ENCODE measurements at places on chromosomes 2 and 18.

DNA sequence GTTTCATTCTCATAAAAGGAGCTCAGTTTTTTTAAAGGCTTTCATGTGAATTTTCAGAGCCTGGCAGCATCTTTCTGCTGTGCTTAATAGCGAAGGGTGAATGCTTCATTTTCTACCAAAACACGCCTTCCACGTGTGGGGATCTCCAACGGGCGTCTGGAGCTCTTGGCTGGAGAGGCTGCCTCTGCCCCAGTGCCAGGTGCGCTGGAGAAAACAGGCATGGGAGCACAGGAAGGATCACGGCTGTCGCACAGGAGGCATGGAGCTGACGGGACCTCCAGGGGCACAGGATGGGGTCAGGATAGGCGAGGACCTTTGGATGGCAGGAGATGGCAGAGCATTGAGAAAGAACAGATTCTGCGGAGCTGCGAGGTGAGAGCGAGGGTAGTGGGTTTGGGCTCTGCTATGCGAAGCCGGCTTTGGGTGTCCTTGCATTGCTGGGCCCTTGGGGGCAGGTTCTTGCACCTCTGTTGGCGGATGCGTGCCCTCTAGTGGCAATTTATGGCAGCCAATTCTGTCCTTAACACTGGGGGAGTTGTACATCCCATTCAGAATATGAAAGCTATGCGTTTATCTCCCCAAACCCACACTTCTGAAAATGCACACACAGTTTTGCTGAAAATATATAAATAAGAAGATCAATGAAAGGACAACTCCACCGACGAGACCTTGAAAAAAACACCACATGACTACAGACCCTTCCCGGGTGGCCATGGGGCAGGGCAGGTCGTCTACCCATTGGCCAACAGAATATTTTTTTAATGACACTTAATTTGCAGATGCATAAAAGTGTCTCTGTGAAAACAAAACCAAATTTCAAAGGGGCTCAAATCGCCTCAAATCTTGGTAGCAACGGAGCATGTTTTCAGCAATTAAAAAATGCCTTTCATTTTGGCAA, 90.4 kb upstream of the SLC35G4 start:
- DNase-seq = peak; percentile 35

GRCh38 chr2:190477661-190478454, 56.7 kb downstream of the NEMP2 start:
- DNase-seq = no peak

GRCh38 chr2:174873471-174873870, 109.2 kb upstream of the CHRNA1 start:
- no peak for DNase-seq

- DNase-seq = no peak
These were observed 16.2 kb downstream of the PARD6G start for GRCh38 chr18:80231151-80231550.

DNA sequence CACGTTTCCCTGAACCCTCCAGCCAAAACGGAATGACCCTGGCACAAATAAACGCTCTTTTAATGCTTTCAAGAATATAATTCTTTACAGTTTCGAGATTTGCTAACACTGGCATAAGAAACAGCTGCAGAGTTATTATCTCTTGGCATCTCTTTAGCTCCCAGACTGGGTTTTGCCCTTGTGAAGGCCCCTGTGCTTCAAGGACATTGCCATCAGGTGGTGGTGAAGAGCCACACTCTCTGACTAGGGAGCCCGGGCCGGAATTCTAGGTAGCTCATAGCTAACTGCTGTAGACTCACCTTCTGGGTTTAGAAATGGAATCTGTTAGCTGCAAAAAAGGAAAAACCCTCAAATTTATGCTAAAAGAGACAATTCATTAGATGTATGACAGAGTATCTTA, 13.3 kb upstream of the GALNT14 start:
- DNase-seq = no peak
